ENCODE measurements at places on chromosomes 5 and 9. TPM values are rescaled to one million over a fixed set of nuclear protein-coding genes. Genes with fewer than 3 reads are reported as not detected.

GRCh38 chr5:73687357-73687756, 61.4 kb downstream of the ARHGEF28 start:
- no peaks in the 10 kb centered on the region for H3K27me3 ChIP-seq
- no peak overlapping the region for H3K27ac ChIP-seq
- no peaks in the 10 kb centered on the region for H3K36me3 ChIP-seq
- H3K4me3 ChIP-seq = no peak overlapping the region
- DNase-seq = no peak

GRCh38 chr9:119332522-119332921, 36.7 kb downstream of the BRINP1 start:
- no peaks in the 10 kb centered on the region for H3K36me3 ChIP-seq
- H3K27ac ChIP-seq = no peak overlapping the region
- H3K27me3 ChIP-seq = no peaks in the 10 kb centered on the region
- no peaks in the 10 kb centered on the region for H3K4me1 ChIP-seq
- no peak overlapping the region for H3K4me3 ChIP-seq

- H3K4me3 ChIP-seq = no peak overlapping the region
- H3K36me3 ChIP-seq = no peaks in the 10 kb centered on the region
- no peak for DNase-seq
- H3K27ac ChIP-seq = no peak overlapping the region
- no peaks in the 10 kb centered on the region for H3K27me3 ChIP-seq
- peaks cover 22% of the 10 kb centered on the region for H3K4me1 ChIP-seq
Observed at GRCh38 chr5:88787856-88788255, 95.1 kb downstream of the MEF2C start.

- no peak overlapping the region for H3K27ac ChIP-seq
- H3K36me3 ChIP-seq = no peaks in the 10 kb centered on the region
- no peak for DNase-seq
- H3K4me3 ChIP-seq = no peak overlapping the region
Observed at GRCh38 chr5:174097486-174098185, 52.1 kb downstream of the NSG2 start.

- H3K27me3 ChIP-seq = no peaks in the 10 kb centered on the region
- no peaks in the 10 kb centered on the region for H3K36me3 ChIP-seq
- DNase-seq = no peak
Observed at GRCh38 chr5:74598731-74599130, 41.8 kb downstream of the ENC1 start.

DNA sequence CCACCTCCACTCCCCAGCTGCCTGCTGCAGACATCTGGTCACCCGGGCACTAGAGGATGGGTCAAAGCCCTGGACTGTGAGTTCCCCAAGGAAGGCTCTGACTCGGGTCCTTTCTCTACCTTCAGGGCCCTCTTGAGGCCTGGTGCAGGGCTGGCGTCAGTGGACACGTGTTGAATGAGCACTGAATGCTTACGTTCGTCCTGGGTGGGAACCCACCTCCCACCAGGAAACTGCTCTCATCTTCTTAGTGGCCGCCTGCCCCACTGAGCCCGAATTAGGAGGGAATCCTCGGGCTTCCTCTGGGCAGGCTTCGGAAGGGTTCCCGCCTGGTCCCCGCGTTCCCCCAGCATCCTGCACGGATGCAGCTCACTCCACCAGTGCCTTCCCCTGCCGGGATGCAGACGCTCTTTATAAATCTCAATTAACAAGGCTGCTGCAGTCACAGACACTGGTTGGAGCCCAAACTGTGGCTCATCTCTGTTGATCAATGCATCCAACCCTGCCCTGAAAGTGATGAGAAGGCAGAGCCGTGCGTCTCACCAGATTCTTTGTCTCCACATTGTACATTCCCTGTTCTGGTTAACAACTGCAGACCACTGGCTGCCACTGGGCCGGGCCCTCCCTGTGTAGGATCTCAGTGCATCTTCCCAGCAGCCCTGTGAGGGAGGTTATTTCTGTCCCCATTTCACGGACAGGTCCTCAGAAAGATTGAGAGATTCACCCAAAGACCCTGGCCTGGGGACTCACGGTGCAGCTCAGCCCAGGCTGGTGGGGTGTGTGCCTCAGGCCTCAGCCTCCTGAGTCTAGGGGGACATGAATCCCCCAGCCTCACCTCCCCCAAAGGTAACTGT, 168.8 kb downstream of the GAPVD1 start:
- peak; percentile 48 for DNase-seq
- no peak overlapping the region for H3K4me3 ChIP-seq
- no peaks in the 10 kb centered on the region for H3K4me1 ChIP-seq

GRCh38 chr5:83414601-83415000, 56.9 kb upstream of the VCAN start:
- no peak overlapping the region for H3K4me3 ChIP-seq
- no peaks in the 10 kb centered on the region for H3K36me3 ChIP-seq
- no peaks in the 10 kb centered on the region for H3K4me1 ChIP-seq
- DNase-seq = no peak

GRCh38 chr9:77502568-77502967, 145.6 kb downstream of the GNA14 start:
- no peaks in the 10 kb centered on the region for H3K36me3 ChIP-seq
- H3K4me1 ChIP-seq = peaks cover 5% of the 10 kb centered on the region
- H3K27me3 ChIP-seq = no peaks in the 10 kb centered on the region
- H3K4me3 ChIP-seq = no peak overlapping the region
- H3K27ac ChIP-seq = no peak overlapping the region

The CYLC2 gene
- total RNA-seq = not detected

The PELO gene
- 41.3 TPM for total RNA-seq

The FOXD4L3 gene
- total RNA-seq = not detected

The ROPN1L gene
- 1.9 TPM for total RNA-seq

The ACOT12 gene
- not detected for total RNA-seq

The TIMD4 gene
- total RNA-seq = not detected

The RMRP gene
- 30,828 TPM for total RNA-seq

The TAF11L10 gene
- not detected for total RNA-seq

The CNTLN gene
- 7.4 TPM for total RNA-seq
